ENCODE measurements at places on chromosomes 4 and X.
A peak's percentile ranks its signal among the peaks of the same experiment; 100 is the strongest.

GRCh38 chr4:74283614-74284013 lies 24.7 kb upstream of the EPGN start:
- no peak for DNase-seq

DNA sequence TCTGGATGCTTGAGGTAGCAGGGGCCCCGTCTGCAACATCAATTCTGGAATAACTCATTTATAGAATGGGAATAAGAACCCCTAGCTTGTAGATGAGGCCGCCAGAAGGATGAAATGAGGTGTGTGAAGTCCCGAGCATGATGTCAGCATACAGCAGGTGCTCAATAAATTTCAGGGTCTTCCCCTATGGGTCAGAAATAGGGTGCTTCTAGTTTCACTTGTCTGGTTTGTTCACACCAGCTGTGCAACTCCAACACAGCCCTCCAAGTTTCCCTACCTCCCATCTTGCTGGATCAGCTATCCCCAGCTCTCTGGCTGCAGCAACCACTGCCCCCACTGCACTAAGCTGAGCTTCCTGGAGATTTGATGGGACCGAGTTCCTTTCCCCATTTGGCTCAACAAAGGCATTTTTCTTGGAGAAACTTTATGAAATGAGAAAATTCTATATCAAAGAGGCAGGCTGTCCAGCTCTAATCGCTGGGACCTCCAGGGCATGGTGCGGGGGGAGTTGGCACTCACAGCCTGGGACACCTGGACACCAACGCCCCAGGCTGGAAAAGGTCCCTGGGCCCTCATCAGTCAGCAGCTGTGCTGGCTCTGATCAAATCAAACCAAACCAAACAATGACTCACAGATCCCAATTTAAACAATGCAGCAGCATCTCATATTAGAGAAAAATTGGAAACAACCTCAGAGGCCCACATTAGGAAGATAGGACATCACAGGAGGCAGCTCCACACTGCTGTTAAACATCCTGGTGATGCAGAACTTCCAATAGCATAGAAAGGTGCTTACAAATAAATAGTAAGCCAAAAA lies 13.3 kb downstream of the SLC2A9 start:
- peak; percentile 27 for DNase-seq

GRCh38 chrX:132414404-132414803 lies 74.4 kb downstream of the MBNL3 start:
- DNase-seq, result no peak

- DNase-seq, result peak; percentile 66
Measured at GRCh38 chrX:66015152-66015831, 24.6 kb downstream of the VSIG4 start.

DNA sequence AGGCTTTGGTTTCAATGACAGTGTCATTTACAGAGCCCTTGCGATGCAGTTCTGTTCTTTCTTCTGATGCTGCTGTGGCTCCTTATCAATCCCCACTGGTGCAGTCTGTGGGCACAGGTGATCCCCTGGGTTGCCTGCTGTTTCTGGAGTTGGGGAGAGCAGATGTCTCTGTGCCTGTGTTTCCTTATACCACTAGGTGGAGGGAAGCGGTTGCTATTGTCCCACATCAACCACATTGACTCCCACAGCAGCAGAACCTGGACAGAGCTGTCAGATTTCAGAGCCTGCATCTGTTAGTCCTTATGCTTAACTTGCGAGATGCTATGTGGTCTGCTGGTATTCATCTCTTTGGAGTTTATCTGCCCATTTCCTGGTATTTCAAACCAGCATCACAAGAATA lies 57.7 kb downstream of the NEIL3 start:
- peak; percentile 21 for DNase-seq

- no peak for DNase-seq
Measured at GRCh38 chrX:51876441-51876840, 17.0 kb upstream of the MAGED1 start.

- DNase-seq, result no peak
Measured at GRCh38 chrX:145552643-145553042, 265.0 kb upstream of the SLITRK2 start.

GRCh38 chr4:184329659-184330400 lies 112.2 kb upstream of the ENPP6 start:
- peak; percentile 60 for DNase-seq

DNA sequence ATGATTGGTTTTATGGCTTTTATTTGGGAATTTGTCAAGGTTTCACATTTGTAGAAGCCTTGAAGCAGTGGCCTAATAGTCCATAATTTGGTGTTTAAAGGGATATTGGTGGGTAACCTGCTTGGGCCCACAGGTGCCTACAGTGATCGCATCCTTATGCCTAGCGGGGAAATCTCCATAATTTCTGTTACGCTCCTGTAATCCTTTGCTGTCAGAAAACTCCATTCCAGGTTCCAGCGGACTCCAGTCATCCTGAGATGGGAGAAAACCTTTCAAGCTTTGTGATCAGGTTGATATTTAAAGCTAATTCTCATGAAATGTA lies 257.0 kb upstream of the JADE1 start:
- no peak for DNase-seq

DNA sequence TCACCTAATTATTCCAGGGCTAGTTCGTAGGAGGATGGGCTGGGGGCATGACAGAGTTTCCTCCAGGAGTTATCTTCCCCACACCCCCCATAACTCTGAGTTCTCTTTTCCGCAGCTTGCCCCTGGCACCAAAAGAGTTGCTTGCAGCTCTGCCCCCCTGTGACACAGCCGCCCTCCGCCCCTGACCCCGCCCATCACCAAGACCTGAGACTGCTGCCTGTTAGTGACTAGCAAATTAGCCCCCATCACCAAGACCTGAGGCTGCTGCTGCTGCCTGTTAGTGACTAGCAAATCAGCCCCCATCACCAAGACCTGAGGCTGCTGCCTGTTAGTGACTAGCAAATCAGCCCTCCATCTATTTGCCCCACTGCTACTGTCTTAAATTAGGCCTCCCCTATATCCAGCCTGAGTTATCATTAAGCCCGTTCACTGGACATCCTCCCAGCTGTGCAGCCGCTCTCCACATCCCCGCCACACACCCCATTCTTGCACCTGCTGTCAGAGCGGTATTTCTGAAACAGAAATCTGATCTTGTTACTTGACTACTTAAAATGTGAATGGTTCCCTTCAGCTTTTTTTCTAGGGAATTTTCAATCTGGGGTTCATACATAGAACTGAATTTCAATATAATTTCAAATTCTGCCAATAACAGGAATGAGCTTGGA lies 1.5 kb upstream of the PAPSS1 start:
- DNase-seq, result peak; percentile 34

- DNase-seq, result no peak
Measured at GRCh38 chrX:64843224-64843623, 133.0 kb downstream of the ZC4H2 start.

DNA sequence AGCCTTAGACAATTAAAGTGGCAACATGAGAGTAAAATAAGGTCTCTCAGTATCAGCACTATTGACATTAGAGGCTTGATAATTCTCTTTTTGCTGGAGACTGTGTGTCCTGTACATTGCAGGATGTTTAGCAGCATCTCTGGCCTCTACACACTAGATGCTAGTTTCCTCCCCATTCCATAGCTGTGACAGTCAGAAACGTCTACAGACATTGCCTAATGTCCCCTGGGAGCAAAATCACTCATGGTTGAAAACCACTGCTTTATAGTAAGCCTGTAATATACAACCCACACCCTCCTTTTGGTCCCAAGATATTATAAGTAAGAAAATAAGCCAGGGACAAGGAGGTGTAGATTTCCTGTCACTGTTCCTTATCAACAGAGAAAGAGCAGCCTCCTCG lies 166.0 kb downstream of the FRMPD4 start:
- DNase-seq, result no peak

GRCh38 chr4:823761-824460 lies 2.0 kb downstream of the CPLX1 start:
- no peak for DNase-seq

DNA sequence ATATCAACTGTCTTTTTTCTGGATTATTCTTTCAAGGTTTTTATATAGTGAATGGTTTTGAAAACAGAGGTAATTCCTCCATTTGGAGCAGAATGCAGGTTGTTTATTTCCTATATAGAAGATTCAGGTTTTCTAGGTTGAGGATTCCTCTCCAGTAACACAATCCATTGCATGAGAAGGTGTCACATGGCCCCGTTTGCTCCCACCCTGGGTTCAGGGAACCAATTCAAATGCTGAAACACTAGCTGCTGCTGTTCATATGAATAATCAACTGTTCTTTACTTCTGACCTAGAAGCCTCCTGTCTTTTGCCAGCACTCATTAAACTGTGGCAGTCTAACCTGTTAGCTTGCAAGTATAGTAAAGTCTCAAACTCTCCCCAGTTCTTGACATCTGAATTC lies 1316.9 kb upstream of the TENM3 start:
- no peak for DNase-seq

- DNase-seq, result no peak
Measured at GRCh38 chrX:72108666-72109065, 23.0 kb downstream of the RTL5 start.

GRCh38 chr4:26687728-26688127 lies 103.8 kb downstream of the TBC1D19 start:
- no peak for DNase-seq

- DNase-seq, result no peak
Measured at GRCh38 chr4:121220698-121221097, 56.6 kb upstream of the TNIP3 start.

GRCh38 chr4:153844144-153844543 lies 55.3 kb upstream of the SFRP2 start:
- DNase-seq, result no peak

DNA sequence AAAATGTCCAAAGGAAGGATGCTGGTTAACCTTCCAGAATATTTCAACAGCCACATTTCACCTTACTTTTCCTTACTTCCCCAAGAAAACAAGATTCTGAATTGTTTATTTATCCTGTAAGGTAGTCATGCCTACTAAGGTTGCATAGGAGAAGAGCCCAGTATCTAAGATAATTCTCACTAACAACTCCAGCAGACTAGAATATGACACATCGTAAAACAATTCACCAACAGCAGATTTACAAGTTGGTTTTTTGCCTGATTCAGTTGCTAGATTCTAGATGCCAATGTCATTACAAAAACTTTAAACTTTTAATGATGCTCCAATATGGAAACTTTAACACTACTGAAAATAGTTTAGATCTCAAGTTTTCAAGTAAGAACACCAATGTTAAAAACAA lies 176.4 kb downstream of the IL13RA2 start:
- no peak for DNase-seq

- DNase-seq, result peak; percentile 23
Measured at GRCh38 chr4:114180481-114180880, 201.0 kb upstream of the ARSJ start.

GRCh38 chr4:169565606-169566005 lies 46.8 kb downstream of the NEK1 start:
- no peak for DNase-seq

DNA sequence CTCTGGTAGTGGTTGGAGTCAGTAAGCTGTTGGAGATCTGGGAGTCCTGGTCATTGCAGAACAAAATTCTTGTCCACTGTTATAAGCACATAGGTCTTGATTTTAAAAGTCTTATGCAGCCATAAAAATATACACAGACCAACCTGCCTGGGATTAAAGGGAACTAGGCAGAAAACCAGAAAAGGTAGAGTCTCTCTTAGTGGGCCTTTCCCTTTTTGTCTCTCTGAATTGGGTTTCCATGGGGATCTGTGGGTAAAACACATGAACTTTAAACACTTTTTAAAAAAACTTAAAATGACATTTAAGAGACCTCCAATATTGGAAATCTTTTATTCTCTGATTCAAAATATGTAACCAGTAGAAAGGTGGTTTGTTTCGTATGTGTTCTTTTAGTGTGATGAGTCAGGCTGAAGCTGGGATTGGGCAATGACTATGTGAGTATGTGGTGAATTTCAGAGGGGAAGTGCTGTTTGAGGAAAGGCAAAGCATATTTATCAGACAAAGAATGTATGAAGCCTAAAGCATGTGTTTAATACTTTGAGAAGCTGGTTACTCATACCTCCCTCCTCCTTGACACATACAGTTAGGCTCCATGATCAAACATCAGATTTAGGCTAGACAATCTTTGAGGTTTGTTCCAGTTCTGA lies 29.6 kb downstream of the SLC16A2 start:
- peak; percentile 36 for DNase-seq

- DNase-seq, result no peak
Measured at GRCh38 chrX:124257924-124258702, 74.3 kb upstream of the TEX13D start.

DNA sequence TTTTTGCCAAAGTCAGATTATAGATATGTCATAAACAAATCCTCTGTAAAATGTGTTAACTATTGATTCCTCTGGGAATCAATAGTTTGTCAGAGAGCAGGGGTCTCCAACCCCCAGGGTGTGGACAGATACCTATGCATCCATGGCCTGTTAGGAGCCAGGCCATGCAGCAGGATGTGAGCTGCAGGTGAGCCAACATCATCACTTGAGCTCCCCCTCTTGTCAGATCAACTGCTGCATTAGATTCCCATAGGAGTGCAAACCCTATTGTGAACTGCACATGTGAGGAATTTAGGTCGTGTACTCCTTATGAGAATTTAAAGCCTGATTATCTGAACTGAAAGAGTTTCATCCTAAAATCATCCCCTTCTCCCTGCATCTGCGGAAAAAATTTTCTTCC lies 1365.4 kb downstream of the ARAP2 start:
- DNase-seq, result no peak

GRCh38 chr4:153013202-153013977 lies 77.3 kb downstream of the FHDC1 start:
- DNase-seq, result no peak
